Esophagus squamous epithelium (tissue), 5 donors: ENCODE measurements at places on chromosomes 16 and 17.

GRCh38 chr17:9306086-9306485 lies 269.5 kb downstream of the STX8 start:
- DNase-seq = no peak

DNA sequence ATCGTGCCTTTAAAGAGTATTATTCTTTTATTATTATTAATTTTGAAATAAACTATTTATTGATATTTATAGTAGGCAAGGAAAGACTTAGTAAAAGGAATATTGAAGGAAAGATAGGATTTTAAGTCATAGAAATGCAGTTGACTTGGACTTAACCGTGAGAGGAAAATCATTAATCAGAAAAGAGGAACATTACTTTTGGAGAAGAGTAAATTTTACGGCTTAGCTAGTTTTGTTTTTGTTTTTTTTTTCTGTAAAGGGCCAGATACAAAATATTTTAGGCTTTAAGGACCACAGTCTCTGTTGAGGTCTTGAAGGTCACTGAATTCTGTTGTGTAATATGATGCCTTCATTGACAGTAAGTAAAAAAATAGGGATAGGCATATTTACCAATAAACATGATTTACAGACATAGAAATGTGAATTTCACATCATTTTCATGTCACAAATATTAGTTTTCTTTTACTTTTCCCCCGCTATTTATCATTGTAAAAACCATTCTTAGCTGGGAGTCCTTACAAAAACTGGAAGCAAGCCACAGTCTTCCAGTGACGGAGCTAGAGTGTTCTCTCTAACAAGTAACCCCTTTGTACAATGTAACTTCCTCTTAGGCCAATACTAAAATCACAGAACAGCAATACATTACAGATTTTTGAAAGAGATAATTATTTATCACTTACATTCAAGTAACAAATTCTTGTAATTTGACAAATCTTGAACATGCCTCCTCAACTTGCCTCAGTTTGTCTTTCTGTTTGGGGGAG lies 2.3 kb upstream of the KCNJ16 start:
- no peak for DNase-seq

DNA sequence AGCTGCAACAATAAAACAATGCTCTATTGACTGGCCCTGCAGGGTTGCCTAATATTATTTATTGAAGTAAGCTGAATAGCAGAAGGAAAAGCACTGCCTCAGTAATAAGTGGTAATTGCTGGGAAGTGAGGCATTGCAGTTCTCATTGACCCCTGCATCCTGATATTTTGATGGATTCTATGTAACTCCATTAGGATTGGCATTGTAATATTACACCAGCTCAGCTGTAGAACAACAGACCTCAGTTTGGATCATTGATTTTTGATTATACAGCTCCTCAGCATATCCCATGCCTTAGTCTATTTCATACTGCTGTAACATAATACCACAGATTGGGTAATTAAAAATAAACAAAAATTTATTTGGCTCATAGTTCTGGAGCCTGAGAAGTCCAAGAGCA lies 650.6 kb upstream of the SALL1 start:
- DNase-seq = no peak

GRCh38 chr17:63290784-63291183 lies 155.3 kb downstream of the CYB561 start:
- no peak for DNase-seq

DNA sequence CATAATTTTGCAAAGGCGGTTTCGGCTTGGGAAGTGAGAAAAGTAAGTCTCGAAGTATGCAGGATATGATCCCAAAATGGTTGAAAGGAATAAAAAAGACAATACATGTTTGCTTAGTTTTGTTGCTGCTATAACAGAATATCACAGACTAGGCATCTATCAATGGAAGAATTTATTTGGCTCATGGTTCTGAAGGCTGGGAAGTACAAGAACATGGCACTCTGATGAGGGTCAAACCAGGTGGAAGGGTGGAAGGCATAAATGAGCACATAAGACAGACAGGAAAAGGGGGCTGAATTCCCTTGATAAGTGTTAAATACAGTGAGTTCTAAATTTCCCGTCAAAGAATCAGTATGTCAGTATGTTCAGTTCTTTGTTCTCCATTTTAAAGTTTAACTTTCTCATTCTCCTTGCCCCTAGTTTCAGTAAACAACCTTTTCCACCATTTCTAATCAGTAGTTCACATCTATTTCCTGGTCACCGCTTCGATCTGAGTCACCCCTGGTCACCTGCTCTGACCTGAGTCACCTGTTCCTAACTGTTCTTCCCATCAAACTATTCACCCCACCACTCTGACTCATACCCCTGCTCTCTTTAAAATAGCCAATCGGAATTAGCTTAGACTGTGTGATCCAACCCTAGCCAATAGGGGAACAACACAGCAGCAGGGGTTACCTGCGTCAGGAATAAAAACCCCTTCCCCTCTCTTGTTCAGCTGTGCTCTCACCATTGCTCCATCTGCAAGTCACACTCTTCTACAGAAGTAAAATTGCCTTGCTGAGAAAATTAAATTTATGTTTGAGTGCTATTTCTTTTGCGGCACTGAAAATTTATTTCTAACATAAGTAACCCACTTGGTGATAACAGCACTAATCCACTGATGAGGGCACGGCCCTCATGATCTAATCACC lies 240.8 kb downstream of the STX8 start:
- DNase-seq = no peak

DNA sequence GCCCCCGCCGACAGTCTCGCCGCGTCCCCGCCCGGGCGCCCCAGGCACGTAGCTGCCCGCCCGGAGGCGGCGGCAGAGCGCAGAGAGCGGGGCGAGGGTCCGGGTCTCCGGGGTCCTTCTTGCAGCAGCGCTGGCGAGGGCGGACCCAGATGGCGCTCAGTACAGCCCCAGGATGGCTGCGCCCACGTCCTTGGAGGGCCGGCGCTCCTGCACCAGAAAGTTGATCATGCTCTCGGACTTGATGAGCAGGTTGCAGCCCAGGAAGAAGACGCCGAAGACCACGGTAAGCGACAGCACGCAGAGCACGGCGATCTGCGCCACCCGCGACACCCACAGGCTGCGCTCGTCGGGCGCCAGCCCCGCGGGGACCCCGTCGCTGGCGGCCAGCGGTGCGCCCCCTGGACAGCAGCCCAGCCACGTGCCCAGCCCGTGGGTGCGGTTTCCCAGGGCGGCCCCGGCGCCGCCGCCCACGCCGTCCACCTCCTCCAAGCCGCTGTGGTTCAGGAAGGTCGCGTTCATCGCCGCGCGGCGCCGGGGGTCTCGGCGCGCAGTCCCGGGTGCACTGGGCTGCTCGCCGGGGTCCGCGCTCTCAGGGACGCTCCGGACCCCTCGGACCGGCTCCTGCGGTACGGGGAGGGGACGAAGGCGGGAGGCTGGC lies 435 bp downstream of the RPRML start:
- no peak for DNase-seq

DNA sequence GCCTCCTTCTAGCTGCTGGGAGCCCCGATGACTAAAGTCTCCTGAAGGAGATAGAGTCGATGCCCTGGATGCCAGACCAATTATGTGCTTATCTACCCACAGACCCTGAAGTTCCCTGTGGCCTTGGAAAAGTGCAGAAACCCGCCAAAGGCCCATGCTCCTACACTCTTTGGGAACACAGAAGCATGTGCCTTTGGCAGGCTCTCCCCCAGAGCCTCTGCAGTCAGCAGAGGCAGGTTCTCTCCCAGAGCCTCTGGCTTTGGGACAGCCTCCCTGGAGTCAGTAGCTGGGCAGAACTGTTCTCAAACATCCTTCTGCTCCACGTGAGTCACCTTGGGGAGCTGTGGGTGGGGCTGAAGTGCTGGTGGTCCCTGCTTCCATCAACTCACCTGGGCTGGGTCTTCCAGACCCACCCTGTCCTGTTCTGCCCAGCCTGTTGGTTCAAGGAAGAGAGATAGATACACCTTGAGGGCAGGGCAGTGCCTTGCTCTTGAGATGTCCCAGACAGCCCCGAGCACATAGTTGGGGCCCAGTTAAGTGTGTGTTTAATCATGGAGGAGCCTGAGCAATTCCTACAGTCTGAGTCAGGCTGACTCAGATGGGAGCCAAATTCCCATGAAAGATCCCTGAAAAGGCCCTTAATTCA lies 3.2 kb upstream of the CDK5RAP3 start:
- DNase-seq = no peak

DNA sequence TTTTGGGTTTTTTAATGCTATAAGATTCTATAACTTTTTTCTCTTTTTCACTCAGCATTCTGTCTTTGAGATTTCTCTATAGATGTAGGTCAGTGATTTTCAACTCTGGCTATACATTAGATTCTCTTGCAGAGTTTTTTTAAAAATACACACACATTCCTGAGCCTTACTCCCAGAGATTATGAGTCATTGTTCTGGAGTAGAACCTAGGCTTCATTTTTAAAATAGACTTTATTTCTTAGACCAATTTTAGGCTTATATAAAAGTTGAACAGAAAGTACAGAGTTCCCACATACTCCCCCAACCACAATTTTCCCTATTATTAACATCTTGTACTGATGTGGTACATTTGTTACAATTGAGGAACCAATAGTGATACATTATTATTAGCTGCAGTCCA lies 63.3 kb downstream of the CYB561 start:
- DNase-seq = no peak

DNA sequence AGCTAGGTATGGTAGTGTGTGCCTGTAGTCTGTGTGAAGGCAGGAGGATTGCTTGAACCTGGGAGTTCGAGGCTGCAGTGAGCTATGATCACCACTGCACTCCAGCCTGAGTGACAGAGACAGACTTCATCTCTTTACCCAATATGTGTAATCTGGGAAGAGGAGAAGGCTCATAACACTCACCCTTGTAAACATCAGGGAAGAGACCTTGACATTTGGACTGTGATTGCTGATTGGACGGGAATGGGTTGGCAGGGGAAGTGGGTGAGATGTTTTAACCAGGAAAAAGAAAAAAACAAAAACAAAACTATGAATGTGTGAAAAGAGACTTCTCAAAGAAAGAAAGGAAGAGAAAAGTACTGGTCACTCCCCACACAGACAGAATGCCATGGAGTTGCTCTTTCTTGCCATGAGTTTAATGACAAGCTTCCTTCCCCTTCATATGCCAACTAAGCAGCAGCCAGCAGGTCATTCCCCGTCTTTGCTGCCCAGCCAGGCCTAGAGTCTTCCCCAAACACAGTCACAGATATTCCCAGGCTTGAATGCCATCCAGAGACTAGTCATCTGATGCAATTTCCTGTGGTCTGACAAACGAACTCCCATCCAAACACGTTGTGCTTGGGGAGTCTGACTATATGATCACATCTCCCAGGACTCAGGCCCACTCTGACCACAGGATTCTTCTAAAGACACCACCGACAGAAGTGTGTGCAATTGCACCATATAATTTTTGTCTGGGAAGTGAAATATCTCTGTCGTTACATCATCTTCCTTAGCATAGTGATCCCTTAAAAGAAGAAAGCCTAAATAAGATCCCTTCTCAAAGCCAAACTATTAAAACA lies 3.6 kb upstream of the XAF1 start:
- no peak for DNase-seq

- DNase-seq = no peak
Observed at GRCh38 chr17:76473541-76473985, 6.2 kb downstream of the AANAT start.

DNA sequence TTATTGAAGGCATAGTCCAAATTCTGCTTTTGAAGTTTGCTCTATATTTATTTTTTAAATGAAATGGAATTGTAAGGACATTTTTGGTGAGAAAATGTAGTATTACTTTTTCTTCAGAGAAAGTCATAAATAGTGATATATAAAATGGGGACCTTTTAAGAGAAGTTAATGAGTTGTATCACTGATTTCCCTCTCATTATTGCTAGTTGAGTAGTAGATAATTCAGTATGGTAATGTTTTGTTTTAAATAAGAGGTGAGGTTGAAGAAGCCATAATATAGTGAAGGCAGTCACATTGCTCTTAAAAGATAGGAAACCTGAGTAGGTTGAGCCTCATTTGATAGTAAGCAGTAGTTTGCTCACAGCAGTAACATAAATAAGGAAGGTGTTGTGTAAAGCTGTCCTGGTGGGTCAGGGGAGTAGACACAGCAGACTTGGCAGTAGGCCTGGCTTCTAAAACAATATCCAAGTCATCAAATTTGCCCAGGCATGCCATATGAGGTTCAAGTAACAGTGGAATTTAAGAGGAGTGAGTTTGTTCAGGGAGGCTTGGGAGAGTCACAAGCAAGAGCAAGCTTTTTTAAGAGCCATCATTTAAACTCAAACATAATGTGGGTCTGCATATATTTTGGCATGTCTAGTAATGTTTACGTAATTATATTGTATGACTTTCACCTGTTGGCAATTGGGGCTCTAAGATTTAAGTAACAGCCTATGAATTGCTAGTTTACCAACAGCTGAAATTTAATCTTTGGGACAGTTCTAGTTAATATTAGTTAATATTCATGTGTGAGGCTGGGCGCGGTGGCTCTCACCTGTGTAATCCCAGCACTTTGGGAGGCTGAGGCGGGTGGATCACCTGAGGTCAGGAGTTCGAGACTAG lies 6.5 kb downstream of the NFATC3 start:
- DNase-seq = no peak
